ENCODE measurements at places on chromosomes 2 and 18.

GRCh38 chr18:79405781-79406575 is 10.2 kb downstream of the NFATC1 start:
- peak; percentile 91 for DNase-seq

DNA sequence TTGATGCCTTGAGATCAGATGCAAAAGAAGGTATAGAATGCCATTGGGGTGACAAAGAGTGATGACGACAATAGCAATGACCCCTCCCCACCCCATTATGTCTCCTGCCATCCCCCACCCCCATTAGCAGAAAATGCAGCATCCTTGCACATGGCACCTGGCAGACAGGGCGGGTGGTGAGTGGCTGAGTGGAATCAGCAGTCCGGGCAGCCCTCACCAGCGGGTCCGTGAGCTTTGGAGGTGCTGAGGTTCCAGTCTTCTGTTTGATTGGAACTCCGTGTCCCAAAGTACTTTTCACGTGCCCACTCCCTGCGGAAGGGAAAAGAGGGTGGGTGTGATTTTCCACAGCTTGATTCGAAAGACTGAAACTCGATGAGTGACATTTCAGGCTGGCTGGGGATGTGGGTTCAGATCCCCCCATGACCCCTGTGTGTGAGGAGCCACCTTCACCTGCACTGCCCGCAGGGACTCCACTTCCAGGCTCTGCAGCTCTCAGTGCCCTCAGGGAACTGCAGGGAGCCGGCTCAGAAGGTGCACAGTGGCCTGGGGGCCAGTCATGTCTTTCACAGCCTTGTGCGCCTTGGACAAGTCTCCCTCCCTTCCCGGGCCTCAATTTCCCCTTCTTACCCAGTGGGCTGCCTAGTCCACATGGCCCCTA is 130.9 kb downstream of the GLI2 start:
- DNase-seq = no peak

DNA sequence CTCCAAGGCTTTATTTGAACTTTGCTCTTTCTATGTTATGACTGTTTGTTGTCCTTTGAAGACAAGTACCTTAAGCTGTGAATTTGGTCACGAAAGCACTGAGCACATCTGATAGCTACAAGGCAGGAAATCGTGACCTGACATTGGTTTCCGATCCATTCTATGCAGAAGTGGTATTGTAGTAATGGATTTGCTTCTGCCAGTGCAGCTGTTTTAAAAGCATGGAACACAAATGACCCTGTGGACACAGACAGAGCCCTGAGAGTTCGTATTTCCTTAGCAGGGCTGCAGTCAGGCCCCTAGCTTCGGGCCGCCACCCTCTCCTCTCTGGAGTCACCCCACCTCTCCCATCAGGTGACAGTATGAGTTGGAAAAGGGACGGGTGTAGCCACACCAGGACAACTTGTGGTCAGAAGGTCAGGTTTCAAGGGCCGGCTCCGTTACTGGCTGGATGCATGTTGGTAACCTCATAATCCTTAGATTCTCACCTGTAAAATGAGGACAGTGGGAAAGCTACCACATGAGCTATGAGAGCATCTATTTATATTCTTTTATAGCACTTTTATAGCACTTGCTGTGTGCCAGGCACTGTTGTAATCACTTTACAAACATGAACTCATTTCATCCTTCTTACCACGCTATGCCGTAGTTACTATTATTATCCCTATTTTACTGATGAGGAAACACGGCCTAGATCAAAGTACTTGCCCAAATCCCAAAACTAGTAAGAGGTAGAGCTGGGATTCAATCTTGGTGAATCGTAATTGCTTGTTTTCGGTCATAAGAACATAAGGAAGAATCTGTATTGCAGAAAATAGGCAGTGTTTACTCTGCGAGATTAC is 70.2 kb downstream of the SPATS2L start:
- peak; percentile 50 for DNase-seq

DNA sequence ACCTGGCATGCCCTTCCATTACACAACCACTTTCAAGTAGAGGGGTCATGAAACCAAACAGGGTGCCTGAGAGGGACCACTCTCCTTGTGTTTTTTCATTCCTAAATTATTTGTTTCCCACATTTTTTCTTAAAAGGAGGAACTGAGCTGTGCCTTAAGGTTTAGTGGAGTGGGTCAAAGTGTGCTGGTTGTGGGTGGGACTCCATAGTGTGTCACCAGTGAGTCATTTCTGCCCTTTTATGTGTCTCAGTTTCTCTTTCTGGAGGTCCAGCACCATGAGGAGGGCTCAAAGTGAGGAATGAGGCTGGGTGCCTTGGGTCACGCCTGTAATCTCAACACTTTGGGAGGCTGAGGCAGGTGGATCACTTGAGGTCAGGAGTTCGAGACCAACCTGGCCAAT is 37.8 kb downstream of the COMMD1 start:
- no peak for DNase-seq

DNA sequence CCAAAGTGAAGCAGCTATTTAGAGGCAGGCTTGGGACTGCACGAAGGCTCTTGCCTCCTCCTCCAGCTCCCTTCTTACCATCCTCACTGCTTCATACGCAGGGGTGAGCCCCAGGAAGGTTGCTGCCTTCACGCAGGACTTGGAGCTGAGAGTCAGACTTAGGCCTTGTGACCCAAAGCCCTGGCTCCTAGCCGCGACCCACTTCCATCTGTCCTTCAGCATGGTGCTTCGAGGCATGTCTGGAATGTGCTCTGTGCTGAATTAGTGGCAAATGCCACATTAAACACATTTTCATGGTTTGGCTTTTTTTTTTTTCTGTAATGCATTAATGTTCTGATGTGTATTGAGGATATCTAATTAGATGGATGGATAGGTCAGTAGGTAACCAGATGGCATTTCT is 37.5 kb downstream of the ITGB1BP1 start:
- DNase-seq = no peak

- DNase-seq = peak; percentile 29
Observed at GRCh38 chr18:74652392-74652988, 54.8 kb downstream of the ZNF407 start.

- DNase-seq = no peak
Observed at GRCh38 chr2:222707102-222707688, 35.7 kb downstream of the MOGAT1 start.

GRCh38 chr18:9494778-9495331 is 19.5 kb downstream of the RALBP1 start:
- DNase-seq = no peak

DNA sequence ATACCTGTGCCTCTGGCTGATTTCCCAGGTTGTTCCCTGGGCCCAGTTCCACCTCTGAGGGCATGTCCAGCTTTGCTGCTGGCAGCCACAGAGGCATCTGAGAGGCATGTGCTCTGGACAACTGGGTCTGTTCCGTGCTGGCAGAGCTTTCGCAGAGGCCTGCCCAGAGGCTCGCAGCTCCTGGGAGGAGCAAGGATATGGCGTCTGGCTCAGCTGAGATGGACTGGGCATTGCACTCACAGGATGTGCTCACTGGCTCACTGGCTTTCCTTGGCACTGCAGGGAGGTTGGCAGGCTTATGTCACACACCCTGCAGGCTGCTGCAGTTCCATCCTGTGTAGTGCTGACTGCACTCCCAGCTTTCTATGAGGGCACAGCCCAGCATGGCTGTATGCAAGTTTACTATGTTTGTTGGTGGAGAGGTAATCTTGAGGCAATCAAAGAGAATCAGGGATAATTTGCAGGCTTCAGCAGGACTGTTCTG is 172.3 kb downstream of the PRKCE start:
- DNase-seq = no peak

- no peak for DNase-seq
Observed at GRCh38 chr2:99812426-99812825, 322.6 kb upstream of the REV1 start.

DNA sequence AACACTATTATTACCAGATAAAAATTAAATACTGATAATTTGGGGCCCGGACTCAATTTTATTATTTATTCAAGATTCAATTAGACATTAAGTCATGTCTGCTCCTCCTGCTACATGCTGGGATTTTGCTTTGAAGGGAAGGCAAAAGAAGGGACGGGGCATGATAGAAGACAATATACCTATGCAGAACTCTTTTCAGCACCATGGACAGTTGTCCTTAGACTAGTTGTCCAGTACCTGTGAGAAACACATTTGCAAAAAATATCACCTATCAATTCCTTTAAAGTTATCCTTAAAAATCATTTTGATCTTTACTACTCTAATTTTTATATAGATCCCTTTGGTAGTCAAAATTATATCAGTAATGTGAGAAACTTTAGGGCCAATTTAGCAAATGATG is 100.2 kb upstream of the SULT1C3 start:
- DNase-seq = no peak

GRCh38 chr2:124589971-124590370 is 564.9 kb downstream of the CNTNAP5 start:
- DNase-seq = no peak

- DNase-seq = no peak
Observed at GRCh38 chr2:240392084-240392947, 43.1 kb upstream of the GPC1 start.

DNA sequence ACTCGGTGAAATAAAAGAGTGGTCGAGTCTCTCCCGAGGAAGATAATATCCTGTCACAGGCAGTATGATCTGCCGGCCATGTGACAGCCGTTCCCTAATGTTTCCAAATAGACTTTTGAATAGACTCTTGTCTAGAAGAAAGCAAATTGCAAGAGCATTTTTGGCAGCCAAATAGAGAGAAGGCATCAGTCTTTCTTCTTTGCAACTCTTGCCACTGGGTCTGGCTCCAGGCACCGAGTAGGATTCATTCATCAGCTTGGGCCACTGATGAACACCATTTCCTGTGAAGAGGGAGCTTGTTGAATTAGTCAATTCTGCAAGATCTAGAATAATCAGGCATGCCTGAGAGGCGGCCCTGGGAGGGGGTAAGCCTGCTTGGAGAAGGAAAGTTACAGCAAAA is 165.6 kb downstream of the KLHL29 start:
- DNase-seq = no peak

DNA sequence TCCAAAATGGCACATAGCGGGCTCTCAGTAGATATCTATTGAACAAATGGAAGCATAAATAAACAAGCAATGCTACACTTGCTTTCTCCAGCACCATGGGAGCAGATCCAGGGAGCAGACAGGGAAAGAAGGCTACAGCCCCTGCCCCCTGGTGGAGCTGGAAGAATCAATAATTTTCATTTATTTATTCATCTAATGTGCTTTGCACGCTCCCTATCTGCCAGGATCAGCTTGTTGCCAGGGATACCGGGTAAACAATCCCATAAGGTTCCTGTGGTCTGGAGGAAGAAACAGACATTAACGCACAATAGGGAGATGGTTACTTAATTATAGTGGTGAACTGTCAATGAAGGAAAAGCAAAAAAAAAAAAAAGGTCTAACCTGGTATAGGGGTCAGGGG is 40.1 kb upstream of the CLASP1 start:
- no peak for DNase-seq

DNA sequence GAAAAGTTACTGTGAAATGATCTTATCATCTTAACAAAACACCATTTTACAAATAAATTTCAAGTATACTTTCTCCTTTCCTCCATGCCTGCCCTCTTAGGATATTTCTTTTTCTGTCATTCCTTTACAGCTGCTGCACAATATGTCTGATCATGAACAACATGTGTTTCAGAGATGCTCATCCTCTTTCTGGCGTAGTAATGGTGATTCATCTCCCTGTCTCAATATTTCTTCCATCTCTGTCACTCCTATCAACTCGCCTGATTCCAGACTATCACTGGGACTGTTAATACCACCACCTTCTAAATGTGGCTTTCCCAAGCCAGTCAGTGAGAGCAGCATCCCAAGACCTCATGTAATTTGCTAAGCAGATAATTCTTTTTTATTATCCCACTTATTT is 290.5 kb downstream of the GULP1 start:
- no peak for DNase-seq

- no peak for DNase-seq
Observed at GRCh38 chr2:233799716-233800115, 21.6 kb downstream of the MROH2A start.

GRCh38 chr2:230942920-230943896 is 18.2 kb upstream of the GPR55 start:
- DNase-seq = no peak

DNA sequence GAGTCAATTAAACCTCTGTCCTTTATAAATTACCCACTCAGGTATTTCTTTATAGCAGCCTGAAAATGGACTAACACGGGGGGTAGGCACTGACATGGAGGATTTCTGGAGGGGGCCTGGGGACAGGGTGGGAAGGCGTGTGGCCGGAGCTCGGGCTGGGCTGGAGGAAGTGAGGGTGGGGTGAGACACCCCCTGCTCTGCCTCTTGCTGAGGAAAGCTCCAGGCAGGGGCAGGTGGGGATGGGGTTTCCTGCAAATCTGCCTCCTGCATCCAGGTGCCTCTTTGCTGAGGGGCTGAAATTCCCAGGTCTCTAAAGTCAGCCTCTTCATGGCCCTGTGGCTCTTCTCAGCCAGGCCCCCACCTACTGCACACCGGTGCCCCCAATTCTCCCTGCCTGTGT is 25.7 kb upstream of the OTOS start:
- no peak for DNase-seq

DNA sequence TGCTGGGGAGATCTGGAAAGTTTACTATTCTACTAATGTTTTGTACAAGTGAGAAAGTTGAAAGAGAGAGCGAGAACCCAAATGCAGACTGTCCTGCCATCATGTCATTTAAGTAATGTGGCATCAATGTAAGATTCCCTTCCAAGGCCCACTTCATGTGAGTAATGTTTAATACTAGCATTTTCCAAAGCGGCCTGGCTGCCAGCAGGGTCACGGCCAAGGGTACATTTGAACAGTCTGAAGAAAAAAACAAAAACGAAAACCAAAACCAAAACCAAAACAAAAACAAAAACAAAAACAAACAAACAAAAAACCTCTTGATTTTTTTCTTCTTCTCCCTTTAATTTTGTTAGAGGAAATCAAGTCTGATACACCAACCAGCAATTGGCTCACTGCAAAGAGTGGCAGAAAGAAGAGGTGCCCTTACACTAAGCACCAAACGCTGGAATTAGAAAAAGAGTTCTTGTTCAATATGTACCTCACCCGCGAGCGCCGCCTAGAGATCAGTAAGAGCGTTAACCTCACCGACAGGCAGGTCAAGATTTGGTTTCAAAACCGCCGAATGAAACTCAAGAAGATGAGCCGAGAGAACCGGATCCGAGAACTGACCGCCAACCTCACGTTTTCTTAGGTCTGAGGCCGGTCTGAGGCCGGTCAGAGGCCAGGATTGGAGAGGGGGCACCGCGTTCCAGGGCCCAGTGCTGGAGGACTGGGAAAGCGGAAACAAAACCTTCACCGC is 2.2 kb downstream of the HOXD10 start:
- no peak for DNase-seq

GRCh38 chr2:175203621-175204496 is 22.3 kb upstream of the ATP5MC3 start:
- peak; percentile 29 for DNase-seq
